HAP-1 (cell line): ENCODE measurements at places on chromosomes 2 and 18.

DNA sequence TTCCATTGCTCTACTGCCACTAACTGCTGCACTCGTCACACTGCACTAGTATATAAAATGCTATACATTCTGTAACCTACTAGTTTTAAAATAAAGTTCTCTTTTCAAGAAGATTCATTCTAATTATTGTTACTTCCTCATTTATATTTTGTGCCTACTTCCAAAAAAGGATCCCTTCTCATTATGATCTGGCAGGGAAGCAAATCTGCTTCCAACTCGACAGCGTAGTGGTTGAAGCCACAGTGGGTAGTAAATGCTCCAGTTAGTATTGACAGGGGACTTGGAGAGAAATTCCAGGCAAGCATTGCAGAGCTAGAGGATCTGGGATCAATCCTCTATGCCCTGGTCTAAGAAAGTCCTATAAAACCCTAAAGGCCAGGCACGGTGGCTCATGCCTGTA, 53.3 kb upstream of the AP1S3 start:
- no peak for DNase-seq

GRCh38 chr2:159124441-159124911, 156.0 kb downstream of the TANC1 start:
- no peak for DNase-seq

DNA sequence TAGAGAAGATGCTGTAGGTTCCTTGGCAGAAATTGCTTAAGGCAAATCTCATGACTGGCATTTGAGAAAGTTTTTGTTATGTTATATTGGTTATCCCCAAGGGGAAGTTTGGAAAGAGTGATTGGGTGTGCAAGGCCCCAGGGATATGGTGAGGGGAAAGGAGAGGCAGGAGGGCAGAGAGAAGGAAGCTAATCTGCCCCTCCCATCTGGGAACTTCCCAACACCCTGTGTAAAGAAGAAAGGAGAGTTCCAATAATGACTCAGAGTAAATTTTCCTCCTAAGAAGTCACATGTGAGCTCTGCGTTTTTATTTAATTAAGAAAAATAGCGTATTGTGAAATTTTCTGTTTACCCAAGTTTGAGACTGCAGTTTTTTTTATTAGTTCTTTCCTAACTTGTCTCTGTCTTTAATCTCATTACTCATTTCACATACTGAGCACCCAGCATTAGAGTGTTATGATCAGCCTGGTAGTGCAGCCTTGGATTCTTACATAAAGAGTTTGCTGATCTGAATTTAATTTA, 3.1 kb upstream of the KYNU start:
- no peak for DNase-seq

GRCh38 chr2:68357605-68358337, 7.3 kb upstream of the PLEK start:
- peak; percentile 43 for DNase-seq

- no peak for DNase-seq
Measured at GRCh38 chr2:29110916-29111535, 4.2 kb upstream of the CLIP4 start.

GRCh38 chr18:55111271-55111670, 152.0 kb upstream of the CCDC68 start:
- DNase-seq, result no peak

GRCh38 chr2:168348076-168348475, 100.7 kb upstream of the STK39 start:
- peak; percentile 71 for DNase-seq
